ENCODE measurements at places on chromosomes 6 and 20.

DNA sequence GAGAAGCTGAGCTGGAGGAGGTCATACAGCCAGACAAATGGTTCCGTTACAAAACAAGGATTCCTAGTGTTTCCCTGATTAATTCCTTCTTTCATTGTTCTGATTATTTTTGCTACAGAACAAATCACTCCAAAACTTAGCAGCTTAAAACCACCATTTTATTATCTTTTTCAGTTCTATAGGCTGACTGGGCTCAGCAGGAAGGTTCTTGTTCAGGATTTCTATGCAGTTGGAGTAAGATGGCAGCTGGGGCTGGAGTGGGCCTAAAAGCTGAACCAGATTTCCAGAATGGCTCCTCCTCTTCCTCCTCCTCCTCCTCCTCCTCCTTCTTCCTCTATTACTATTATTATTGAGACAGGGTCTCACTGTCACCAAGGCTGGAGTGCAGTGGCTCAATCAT lies 112.2 kb upstream of the SHLD1 start:
- no peak overlapping the region for H3K4me3 ChIP-seq
- peaks cover 8% of the 10 kb centered on the region for H3K27me3 ChIP-seq
- no peaks in the 10 kb centered on the region for H3K36me3 ChIP-seq
- H3K4me1 ChIP-seq: no peaks in the 10 kb centered on the region
- no peak overlapping the region for H3K27ac ChIP-seq

- no peak overlapping the region for H3K27ac ChIP-seq
- no peak overlapping the region for H3K4me3 ChIP-seq
- H3K4me1 ChIP-seq: no peaks in the 10 kb centered on the region
- no peak for DNase-seq
Observed at GRCh38 chr6:107237992-107238660, 122.8 kb upstream of the BEND3 start.

GRCh38 chr6:149963212-149963461 lies 606 bp upstream of the ULBP1 start:
- peak overlapping the region; percentile 92 for H3K4me3 ChIP-seq
- peaks cover 13% of the 10 kb centered on the region for H3K36me3 ChIP-seq
- no peak for DNase-seq
- H3K4me1 ChIP-seq: peaks cover 30% of the 10 kb centered on the region
- H3K27ac ChIP-seq: peak overlapping the region; percentile 81

DNA sequence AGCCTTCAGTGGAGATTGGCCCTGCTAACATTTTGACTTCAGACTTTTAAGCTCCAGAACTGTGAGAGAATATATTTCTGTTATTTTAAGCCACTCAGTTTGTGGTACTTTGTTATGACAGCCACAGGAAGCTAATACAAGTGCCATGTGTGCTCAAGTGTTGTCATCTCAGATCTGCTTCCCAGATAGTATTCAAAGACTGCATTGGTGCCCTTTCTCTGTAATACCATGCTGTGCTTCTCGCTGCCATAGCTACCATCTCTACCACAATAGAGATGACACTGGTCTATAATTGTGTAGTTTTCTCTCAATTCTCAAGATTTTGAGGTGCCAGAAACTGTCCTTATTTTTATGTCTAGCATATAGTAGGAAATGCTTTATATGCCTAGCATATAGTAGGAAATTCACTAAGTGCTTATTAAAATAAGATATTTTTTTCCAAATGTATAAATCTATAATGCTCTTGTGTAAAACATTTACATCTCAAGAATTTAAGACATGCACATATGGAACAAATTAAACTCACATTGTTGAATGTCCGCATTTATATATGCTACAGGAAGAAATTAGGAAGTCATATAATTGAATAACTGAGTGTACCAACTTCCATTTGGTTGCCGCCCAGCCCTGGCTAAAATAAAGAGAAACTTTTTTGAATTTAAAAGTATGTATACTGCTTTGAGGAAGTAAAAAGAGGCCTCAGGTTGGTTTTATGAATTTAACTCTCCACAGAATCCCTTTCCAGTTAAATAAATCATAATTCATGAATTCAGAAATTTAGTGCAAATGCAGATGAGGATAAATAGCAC lies 77.6 kb downstream of the TPBG start:
- H3K36me3 ChIP-seq: no peaks in the 10 kb centered on the region
- no peak overlapping the region for H3K27ac ChIP-seq

- no peak for DNase-seq
- H3K4me1 ChIP-seq: peaks cover 15% of the 10 kb centered on the region
- peaks cover 36% of the 10 kb centered on the region for H3K36me3 ChIP-seq
- no peaks in the 10 kb centered on the region for H3K27me3 ChIP-seq
- no peak overlapping the region for H3K4me3 ChIP-seq
- no peak overlapping the region for H3K27ac ChIP-seq
Observed at GRCh38 chr20:62191781-62192559, 9.1 kb downstream of the MTG2 start.

DNA sequence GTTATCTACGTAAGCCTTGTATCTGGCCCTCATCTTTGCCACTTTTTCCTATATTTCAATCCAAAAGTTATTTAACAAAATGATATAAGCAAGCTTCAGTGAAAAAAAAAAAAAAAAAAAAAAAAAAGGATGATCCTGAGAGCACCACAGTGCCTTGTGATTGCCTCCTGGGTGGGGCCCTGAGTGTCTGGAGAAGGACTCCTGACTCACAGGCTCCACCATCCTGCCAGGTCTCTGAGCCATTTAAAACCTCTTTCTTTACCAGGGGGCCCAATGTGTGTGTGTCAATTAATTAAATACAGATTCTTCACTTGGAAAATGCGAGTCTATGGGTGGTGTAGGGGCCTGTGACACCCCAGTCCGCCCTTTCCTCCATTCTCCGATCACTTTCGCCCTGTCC lies 105.2 kb downstream of the SMOC2 start:
- no peak overlapping the region for H3K4me3 ChIP-seq
- H3K36me3 ChIP-seq: no peaks in the 10 kb centered on the region
- H3K27me3 ChIP-seq: peaks cover 20% of the 10 kb centered on the region
- no peaks in the 10 kb centered on the region for H3K4me1 ChIP-seq

DNA sequence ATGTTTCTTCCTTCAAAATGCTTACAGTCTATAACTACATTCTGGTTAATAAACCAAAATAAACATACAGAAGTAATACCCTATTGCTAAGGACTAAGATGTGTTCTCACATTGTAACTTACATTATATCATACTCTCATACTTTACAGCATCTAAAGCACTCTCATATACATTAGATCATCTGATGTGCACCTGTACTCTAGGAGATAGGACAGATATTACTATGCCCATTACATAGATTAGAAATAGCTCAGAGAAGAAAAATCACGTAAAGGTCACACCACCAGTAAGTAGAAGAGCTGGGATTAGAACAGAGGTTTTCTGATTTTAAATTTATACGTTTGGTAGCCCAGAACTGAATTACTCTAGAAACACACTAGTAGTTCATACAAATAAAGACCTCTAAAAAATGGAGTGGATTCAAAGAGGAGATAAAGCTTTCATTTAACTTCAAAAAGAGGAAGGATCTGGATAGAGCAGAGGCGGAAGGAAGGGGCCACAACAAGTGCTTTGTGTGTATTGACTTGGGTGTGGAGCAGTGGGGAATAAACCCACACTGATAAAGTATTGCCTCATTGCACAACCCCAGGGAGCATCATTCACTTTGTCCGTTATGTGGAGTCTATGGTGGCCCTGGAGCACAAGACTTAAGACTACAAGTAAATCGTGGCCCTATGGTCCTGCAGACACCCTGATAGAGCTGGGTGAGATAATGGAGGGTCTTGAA lies 30.9 kb downstream of the SLC2A12 start:
- H3K27me3 ChIP-seq: peaks cover 28% of the 10 kb centered on the region
- no peak overlapping the region for H3K27ac ChIP-seq
- H3K36me3 ChIP-seq: no peaks in the 10 kb centered on the region
- H3K4me1 ChIP-seq: no peaks in the 10 kb centered on the region

GRCh38 chr20:57869291-57869950 lies 159.6 kb upstream of the PMEPA1 start:
- no peak overlapping the region for H3K4me3 ChIP-seq
- H3K36me3 ChIP-seq: no peaks in the 10 kb centered on the region
- no peak overlapping the region for H3K27ac ChIP-seq
- H3K27me3 ChIP-seq: peaks cover 70% of the 10 kb centered on the region
- peaks cover 12% of the 10 kb centered on the region for H3K4me1 ChIP-seq
- DNase-seq: no peak

DNA sequence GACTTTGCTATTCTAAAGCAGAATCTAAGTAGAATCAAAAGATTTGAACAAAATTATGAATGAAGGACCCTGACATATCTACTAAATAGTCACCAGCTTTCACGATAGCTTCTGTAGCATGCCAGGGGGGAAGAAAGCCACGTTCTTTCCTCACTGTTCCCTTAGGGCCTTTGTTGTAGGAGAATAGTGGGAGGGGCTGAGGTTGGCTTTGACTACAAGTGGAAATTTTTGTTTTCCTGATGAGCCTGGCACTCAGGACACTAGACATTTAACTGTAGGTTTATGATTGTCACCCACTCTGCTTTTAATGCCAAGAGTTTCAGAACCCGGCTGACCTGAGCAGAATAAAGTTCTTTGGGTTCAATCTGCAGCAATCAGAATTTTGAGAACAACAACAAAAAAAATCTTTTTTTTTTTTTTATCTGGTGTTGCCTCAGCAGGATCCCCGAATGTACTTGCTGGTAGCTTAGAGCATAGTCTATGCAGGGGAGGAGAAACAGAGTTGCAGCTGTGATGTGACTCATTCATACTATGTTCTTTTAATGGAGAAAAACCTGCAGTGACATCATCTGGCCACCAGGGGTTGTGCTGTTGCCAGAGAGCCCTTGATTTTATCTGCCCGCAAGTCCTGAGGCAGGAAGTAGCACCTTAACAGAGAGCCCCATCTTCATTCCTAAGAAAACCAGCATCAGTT lies 38.5 kb downstream of the TPD52L1 start:
- H3K4me1 ChIP-seq: no peaks in the 10 kb centered on the region
- DNase-seq: peak; percentile 17

DNA sequence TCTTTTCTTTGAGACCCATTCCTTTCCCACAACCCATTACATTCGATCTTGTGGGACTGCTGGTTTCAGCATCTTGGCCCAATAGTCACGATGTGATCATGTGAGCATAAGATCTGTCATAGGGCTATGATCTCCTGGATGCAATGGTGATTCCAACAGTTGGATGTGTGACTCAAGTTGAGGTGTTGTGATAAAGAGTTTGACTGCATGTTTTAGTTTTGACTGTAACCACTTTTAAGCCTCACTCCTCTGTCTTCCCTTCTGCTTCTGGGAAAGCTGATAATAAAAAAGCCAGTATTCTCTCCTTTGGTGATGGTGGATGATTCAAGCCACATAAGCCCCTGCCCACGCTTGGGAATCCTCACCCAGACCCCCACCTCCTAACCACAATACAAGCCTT lies 117.0 kb upstream of the ASCC3 start:
- peaks cover 8% of the 10 kb centered on the region for H3K27me3 ChIP-seq
- H3K4me1 ChIP-seq: no peaks in the 10 kb centered on the region
- H3K36me3 ChIP-seq: peaks cover 3% of the 10 kb centered on the region
- H3K4me3 ChIP-seq: no peak overlapping the region
- H3K27ac ChIP-seq: no peak overlapping the region

DNA sequence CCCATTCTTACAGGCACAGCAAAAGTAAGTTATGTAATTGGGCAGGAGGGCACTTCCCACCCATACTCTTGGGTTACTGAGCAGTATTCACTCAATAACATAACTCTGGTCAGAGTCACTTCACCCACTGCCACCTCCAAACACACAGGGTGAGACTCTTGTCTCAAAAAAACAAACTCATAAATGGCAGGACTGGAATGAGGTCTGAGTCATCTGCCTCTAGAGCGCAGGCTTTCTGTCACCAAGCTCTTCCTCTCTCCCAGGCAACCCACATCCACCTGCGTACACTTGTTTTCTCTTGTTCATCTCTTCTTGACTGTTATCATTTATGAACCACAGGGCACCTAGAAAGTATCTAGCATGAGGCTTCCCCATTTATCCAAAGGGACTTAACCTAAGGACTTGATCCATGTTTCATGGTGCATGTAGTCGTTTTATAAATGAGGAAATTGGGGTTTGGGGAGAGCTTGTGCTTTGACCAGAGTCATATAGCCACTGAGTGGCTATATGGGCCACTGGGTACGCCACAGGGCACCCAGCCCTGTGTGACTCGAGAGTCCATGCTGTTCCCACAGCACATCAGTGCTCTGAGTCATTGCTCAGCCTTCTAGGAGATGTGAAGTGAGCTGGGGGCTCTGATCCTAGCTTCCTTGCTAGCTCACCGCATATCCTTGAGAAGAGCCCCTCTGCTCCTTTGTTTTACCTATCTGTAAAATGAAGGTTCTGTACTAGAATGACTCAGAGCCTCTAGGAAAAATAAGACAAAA lies 22.4 kb downstream of the C20orf173 start:
- no peak for DNase-seq
- H3K36me3 ChIP-seq: peaks cover 64% of the 10 kb centered on the region
- H3K27me3 ChIP-seq: no peaks in the 10 kb centered on the region

DNA sequence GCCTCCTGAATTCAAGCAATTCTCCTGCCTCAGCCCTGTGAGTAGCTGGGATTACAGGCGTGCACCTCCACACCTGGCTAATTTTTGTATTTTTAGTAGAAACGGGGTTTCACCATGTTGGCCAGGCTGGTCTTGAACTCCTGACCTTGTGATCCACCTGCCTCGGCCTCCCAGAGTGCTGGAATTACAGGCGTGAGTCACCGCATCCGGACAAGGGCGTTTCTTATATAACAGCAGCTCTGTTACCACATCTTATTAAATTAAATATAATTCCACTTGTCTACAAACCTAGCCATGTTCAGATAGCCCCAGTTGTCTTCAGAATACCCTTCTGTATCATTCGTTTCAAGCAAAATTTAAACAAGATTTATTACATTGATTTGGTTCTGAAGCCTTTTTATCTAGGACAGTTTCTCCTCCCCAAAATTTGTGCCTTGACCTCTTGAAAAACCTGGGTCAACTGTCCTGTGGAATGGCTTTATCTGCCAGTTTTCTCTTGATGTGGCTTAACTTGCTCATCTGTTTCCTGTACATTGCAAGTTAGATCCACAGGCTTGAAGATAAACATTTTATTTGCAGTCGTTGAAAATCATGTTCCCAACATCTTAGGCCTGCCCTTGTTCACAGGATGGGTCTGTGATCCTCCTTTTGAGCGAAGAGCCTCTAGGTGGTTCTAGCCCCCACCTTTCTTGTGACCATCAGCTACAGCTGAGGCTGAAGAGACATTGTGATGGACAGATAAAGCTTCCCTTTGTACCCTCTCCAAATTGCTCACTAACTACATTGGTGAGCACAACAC lies 132.2 kb downstream of the ARID1B start:
- no peak overlapping the region for H3K27ac ChIP-seq
- H3K4me1 ChIP-seq: peaks cover 38% of the 10 kb centered on the region
- peak overlapping the region; percentile 27 for H3K4me3 ChIP-seq
- H3K36me3 ChIP-seq: peaks cover 10% of the 10 kb centered on the region
- DNase-seq: no peak

GRCh38 chr20:346033-346639 lies 775 bp upstream of the NRSN2 start:
- peaks cover 13% of the 10 kb centered on the region for H3K4me1 ChIP-seq
- H3K27me3 ChIP-seq: no peaks in the 10 kb centered on the region
- no peak for DNase-seq
- H3K36me3 ChIP-seq: no peaks in the 10 kb centered on the region

GRCh38 chr6:139323511-139324300 lies 31.9 kb upstream of the TXLNB start:
- H3K27me3 ChIP-seq: no peaks in the 10 kb centered on the region
- peak; percentile 75 for DNase-seq
- peak overlapping the region; percentile 99 for H3K27ac ChIP-seq
- peaks cover 29% of the 10 kb centered on the region for H3K4me1 ChIP-seq

GRCh38 chr6:116352515-116353471 lies 18.0 kb upstream of the DSE start:
- no peak overlapping the region for H3K4me3 ChIP-seq
- H3K27me3 ChIP-seq: no peaks in the 10 kb centered on the region
- DNase-seq: no peak
- no peak overlapping the region for H3K27ac ChIP-seq
- no peaks in the 10 kb centered on the region for H3K4me1 ChIP-seq
